ENCODE measurements at places on chromosomes 7 and 10.
A peak's percentile ranks its signal among the peaks of the same experiment; 100 is the strongest.

GRCh38 chr7:130850956-130851355 is 116.9 kb upstream of the KLF14 start:
- no peak for DNase-seq

DNA sequence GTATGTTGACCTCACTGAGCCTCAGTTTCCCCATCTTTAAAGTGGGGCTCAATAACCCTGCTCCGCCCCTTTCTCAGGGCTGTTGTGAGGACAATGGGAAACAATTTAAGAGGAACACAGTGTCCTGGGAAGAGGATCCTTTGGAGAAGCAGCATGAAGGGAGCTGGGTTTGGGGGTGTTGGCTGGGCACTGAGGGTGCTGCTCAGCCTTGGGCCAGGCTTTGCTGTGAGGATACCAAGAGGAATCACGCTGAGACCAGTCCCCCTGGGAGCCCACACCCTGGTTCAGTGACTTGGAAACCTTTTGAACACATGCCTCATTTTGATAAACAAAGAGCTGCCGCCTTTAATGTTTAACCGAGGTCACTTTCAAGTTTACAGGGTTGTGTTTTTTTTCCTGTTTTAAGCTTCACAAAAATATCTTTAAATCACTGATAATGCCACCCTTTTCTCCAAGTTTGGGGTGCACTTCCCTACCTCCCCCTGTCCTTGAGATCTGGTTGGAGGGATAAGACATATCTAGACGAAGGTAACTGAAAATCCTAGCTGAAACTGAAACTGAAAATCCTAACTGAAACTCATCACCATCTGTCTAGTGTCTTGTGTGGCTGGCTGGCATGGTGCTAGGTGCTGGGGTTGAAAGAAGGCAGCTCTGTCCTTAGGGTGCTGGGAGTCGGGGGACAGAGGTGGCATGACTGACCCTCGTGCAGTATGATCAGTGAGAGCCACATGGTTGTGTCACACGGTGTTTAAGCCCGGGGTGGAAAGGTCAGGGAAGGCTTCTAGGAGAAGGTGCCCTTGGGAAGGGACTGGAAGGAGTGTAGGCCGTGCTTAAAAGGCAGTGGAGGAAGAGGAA is 27.7 kb downstream of the ZNF775 start:
- DNase-seq = peak; percentile 58

DNA sequence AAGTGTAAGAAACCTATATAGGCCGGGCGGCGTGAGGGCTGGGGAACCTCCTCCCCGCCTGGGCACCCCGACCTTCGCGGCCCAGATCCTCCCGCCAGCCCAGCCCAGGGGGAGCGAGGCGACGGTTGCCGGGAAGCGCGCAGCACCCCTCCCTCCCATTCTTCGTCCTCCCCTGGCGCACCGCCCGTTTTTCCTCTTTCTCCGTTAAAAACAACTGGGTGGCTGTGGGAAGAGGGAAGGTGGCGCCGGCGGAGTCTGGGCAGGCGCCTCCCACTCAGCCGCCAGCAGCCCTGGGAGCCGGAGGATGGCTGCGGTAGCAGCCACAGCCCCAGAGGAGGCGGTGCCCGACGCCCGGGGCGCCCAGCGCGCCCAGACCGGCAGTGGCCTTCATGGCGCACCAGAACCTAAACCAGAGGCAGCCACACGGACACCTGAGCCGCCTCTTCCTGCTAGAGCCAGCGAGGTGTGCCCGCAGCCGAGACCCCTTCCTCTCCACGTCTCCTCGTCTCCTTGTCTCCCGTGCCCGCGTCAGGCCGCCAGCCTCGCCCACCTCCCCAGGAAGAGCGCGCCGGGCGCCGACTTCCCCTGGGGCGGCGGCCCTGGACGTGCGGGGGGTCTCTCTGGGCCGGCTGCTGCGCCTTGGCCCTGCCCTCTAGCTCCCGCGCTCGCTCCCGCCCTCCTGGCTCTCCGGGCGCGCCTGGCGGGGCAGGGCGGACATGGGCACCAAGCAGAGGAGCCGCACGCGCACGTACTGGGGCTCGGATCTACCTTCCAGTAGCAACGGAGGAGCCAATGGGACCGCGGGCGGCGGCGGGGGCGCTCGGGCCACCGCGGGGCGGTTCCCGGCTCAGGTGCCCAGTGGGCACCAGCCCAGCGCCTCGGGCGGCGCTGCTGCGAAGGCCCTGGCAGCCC is 32.8 kb upstream of the SFTPD start:
- DNase-seq = peak; percentile 56

DNA sequence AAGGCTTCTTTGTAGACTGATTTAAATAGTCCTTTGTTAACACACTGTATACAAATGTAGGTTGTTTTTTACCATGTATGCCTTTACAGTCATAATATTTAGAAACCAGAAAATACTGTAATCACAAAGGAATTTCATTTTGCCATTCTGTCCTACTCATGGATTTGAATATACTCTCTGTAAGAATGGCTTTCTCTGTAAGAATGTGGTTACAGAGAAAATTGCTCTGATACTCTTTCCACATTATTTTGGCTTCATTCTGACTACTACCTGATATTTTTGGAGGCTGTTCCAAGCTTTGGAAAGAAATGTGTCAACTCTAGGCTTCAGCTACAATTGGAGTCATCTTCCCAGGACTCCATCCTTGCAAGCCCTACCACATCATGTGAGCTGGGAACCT is 23.5 kb downstream of the CH25H start:
- no peak for DNase-seq

- DNase-seq = no peak
Observed at GRCh38 chr7:17830206-17830605, 110.1 kb downstream of the SNX13 start.

- no peak for DNase-seq
Observed at GRCh38 chr10:102610441-102610887, 33.8 kb upstream of the TRIM8 start.

All from stimulated activated CD4-positive, alpha-beta T cell treated with anti-CD3 and anti-CD28 coated beads, Interleukin-15, amount 100 ng/mL, for 24 hours (primary cell).